Activated T-cell treated with anti-CD3 and anti-CD28 coated beads, Interleukin-2, amount 50 U/mL, for 24 hours (primary cell): ENCODE measurements at places on chromosomes 5 and 9.

DNA sequence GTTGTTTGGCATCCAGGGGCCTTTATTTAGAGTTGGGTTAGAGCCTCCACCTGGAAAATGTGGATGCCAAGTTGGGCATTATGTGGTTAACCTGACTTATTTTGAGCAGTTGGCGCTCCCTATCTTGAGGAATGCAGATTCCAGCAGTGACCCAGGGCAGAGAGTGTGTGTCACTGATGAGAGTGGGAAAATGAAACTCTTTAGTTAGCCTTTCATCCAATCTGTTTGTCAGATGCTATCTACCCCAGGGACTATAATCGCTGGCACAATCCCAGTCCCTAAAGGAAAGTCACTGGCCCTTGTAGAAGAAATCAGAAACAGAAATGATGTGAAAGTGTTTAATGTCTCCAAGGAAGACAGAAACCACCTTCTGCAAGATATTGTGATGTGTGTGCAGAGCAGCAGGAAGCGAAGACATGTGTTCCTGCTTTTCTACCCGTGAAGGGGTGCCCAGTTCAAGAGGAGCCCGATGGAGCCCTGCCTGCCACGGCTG is 10.2 kb upstream of the STING1 start:
- DNase-seq, result no peak

- no peak for DNase-seq
Observed at GRCh38 chr5:56845904-56846480, 30.6 kb downstream of the MAP3K1 start.

DNA sequence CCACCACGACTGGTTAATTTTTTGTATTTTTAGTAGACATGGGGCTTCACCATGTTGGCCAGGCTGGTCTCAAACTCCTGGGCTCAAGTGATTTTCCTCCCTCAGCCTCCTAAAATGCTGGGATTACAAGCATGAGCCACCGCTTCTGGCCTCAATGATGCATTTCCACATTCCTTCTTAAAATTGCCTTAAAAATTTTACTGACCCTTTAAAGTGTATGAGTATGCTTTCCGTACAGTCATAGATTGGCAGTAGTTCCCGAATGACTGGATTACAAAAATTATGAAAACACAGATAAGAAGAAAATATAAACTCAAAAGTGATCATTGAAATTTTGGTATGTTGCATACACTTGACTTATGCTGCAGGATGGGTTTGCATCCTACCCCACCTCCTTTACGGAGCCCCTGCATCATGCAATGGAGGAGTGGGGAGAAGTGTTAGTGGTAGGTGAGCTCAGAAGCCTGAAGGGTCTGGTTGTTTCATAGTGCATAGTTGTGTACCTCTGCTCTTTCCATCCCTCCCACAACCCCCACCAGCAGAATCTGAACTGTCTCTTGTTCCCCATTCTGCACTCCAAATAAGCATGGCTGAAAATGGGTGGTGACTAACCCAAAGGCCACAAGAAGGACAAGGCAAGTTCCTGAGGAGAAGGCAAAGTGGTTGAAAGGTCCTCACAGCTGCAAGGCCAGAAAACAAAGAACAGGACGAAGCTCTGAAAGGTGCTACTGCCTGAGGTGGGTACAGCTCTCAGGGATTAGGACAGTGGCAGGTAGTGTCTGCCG is 26.8 kb downstream of the ANKRD55 start:
- DNase-seq, result no peak

- DNase-seq, result no peak
Observed at GRCh38 chr5:81750308-81751008, 439 bp downstream of the SSBP2 start.

DNA sequence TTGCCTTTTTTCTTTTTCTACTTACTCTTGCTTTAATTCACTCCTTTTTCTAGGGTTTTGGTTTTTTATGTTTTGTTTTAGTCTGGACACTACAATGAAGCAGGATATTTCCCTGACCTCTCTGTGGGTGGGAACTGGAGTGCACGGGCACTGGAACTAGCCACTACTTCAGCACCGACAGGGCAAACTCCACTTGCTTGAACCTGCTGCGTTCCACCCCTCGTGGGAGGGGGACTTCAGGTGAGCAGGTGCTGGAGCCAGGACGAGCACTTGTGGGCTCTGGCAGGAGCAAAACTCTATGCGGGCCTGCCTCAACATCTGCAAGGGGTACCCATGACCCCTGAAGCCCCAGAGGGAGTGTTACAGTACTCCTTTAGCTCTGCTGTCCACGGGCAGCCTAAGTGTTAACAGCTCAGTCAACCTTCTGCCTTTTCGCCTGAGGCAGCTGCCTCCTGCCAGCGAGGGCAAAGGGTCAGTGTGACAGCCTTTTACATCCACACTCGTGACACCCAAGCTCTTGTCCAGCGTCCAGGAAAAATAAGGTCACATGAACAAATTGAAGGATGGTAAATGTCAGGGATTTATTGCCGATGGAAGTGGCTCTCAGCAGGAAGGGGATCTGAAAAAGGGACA is 144.1 kb upstream of the NFIL3 start:
- DNase-seq, result no peak

DNA sequence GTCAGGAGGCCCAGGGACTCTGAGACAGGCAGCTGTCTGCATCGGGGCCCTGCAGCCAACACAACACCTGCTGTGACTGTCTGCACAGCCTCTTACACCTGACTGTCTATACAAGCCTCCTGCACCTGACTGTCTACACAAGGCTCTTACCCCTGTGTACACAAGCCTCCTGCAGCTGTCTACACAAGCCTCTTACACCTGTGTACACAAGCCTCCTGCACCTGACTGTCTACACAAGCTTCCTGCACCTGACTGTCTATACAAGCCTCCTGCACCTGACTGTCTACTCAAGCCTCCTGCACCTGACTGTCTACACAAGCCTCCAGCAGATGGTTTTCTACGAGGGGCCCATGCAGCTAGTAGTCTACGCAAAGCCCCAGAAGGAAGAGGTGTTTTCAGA is 18.6 kb downstream of the IRX2 start:
- no peak for DNase-seq

DNA sequence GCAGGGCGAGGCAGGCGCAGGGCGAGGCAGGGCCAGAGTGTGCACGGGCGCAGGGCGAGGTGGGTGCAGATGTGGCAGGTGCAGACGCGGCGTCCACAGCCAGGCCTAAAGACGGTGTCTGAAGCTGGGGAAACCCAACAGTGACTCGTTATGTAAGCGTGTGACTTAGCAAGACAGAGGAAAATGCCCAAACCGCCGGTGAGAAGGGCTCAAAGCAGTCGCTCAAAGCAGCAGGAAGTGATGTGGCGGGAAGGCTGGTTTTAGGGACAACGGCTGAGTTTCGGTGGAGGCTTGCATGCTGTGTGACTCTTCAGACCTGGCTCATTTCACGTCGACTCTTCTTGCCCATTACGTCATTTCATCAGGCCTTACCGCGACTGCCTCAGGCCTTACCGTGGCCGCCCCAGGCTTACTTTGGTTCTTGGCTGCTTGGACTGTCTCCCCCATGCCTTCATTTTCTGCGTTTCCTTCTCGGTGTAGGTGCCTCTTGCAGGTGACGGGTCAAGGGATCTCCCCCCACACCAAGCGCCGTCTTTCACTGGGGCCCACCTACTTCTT is 50.5 kb upstream of the EXOC3 start:
- peak; percentile 81 for DNase-seq

DNA sequence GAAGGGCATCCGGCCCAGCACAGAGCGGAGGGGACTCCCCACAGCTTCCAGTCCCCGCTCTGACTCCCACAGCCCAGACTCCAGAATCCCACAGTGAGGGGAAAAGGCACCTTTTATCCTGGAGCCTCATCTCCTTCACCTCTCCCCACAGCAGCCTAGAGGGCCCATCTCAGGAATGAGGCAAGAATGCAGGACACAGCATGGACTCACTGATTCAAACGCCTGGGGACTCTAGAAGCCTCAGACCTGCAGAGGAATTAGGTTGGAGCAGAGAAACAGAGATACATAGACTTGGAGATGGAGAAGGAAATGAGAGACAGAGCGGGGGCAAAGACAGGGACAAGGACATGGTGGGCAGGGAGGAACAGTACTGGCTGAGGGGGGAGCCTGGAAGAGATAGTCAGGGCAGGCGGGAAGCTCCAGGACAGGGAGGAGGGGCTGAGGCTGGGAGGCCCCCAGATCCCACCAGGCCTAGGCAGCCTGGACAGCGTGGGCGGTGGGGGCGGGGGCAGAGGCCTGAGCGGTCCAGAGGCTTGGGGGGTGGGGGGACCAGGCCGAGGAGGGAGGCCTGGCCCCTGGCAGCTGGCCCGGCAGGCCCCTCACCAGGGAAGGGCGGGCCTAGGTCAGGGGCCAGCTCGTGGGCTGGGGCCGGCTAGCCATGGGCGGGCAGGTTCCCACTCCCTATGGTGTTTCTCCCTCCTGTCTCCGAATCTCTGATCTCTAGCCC is 15.8 kb downstream of the CNTFR start:
- DNase-seq, result no peak

DNA sequence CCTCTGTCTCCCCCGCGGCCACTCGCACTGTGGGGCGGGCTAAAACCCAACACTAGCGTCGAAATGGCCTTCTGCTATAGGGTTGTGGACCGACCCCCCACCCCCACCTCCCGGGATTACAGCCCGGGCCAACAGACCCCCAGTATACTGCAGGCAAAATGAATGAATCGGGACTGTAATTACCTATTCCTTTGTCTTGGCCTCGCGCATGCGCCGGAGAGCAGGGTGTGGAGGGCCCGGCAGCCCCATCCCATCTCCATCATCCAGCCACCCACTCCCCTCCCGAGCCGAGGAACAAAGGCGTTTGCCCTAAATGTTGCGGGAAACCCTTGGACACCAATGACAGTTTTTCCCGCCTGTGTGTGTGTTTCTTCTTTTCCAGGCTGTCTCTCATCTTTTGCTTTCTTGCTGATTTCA is 1.6 kb downstream of the BASP1 start:
- DNase-seq, result no peak

- DNase-seq, result no peak
Observed at GRCh38 chr5:156037151-156037909, 289.6 kb upstream of the SGCD start.

DNA sequence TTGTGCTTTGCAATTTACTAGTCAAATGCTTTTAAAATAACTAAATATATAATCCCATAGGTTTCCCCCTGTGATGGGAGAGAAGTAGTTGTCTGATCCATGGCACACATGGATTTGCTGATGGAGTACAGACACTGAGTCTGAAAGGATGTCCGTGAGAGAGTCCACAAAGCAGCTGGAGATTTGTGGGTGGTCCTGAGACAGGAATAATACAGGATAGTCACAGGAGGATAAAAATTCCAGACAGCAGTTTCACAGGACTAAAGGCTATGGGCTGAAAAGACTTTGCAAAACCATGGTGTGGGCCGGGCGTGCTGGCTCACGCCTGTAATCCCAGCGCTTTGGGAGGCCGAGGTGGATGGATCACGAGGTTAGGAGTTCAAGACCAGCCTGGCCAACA is 58.7 kb upstream of the ZFR start:
- DNase-seq, result no peak

DNA sequence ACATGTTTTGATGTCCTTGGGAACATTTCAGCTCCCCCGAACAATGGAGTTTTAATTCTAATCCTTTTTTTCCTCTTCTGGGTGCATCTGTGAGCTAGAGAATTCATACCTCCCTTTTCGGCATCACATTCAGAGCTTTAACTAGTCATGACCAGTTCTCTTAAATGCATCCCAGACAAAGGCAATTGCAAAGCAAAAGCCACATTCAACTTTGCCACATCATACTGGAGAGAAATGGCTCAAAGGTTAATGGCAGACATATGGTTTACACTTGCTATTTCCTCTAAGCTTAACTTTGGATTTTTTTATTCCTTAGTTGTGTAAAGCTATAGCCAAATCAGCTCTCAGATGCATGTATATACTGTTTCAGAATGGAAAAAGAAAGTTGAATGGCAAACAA is 153.3 kb downstream of the ESM1 start:
- no peak for DNase-seq

GRCh38 chr9:137055385-137056364 is 1.8 kb upstream of the ENTPD2 start:
- DNase-seq, result no peak

GRCh38 chr5:138803935-138804334 is 50.7 kb downstream of the CTNNA1 start:
- no peak for DNase-seq

GRCh38 chr9:133453651-133454050 is 6.1 kb upstream of the CACFD1 start:
- DNase-seq, result no peak

DNA sequence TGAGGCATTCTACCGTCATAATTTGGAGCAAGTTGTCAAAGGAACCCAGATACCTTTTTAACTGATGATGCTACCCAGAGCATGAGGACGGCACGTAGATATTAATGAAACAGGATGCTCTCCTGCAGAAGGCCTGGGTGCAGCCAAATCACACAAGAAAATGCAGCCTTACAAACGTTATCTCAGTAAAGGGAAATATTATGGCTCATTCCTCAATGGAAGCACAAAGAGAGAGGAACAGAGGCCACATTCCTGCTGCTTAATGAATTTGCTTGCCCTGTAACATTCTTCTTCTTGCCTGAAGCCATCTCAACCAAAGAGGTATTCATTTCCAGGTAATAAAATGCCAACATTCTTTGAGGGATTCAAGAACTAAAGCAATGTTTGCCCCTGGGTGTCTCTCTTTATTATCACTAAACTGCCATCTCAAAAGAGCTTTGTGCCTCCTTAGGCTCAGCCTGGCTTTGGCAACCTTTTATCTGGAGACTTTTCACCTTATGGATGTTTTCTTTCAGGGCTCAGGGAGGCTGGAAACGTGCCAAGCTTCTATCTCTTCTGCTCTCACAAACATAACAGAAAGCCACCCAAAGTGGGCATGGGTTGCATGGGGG is 92.9 kb downstream of the TNC start:
- DNase-seq, result no peak

- no peak for DNase-seq
Observed at GRCh38 chr5:76805821-76806505, 12.9 kb upstream of the F2RL1 start.

DNA sequence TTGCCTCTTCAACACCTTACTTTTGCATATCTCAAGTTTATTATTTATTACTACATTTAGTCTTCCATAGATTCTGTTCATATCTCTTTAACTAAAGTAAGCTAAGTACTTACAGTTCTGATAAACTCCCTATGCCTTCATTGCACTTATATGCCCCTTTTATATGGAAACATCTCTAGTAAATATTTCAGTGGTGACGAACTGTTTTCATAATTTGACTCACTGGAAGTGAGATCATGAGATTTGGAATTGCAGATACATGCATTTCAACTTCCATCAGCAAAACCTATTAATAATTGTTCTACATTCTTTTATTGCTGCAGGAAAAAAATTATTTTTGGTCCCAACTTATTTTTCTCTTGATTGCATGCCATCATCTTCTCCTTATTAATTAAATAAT is 263.5 kb downstream of the CD180 start:
- no peak for DNase-seq

- no peak for DNase-seq
Observed at GRCh38 chr5:51646482-51646881, 263.2 kb downstream of the ISL1 start.
